ENCODE measurements at places on chromosomes 3 and 15.

DNA sequence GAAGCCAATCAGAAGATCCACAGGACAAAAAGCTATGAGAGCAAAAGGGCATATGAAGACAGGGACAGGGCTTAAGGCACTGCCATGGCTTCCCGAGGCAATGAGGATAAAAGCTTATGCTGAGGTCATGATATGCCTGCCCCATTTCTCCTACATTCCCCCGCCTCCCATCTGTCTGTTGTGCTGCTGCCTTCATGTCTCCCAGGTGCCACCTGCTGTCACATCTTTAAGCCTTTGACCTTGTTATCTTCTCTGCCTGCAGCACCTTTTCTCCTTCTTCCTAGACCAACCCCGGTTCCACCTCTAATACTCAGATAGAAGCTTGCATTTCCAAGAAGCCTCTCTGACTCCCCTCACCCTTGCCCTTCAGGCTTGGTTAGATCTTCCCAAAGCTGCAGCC is 213.8 kb downstream of the ARRDC4 start:
- DNase-seq: no peak

GRCh38 chr3:194618858-194619608 is 14.2 kb downstream of the TMEM44 start:
- DNase-seq: no peak

DNA sequence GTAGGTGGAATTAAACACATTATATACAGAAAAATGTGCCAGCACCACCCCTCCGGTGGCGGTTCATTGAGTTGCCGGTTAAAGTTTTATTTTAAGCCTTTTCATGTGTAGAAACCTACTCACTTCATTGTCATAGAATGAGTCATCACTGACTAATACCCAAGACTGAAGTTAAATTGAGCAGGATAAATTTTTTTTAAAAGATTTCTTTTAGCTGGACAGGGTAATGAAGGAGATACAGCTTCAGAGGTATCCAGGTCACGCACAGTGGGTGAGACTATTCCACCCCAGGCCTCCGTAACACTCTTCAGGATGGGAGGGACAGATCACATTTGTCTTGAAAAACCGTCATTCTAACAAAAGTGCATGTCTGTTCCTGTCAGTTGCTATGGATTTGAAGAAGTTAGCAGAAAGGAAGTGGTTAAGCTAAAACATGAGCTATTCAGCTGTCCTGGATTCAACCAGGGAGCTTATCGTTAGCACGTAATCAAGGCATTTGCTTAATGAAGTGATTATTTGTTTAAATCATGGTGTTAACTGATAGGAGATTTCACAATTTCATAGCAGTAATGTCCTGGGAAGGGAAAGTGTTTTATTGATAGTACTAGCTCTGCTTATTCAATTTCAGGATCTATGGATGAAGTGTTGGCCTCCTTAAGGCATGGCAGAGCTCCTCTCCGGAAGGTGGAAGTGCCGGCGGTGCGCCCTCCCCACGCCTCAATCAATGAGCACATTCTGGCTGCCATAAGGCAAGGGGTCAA is 23.4 kb downstream of the WHAMM start:
- DNase-seq: peak; percentile 27

GRCh38 chr3:196789885-196790359 is 50.3 kb downstream of the PAK2 start:
- no peak for DNase-seq

- no peak for DNase-seq
Observed at GRCh38 chr15:88623632-88624031, 2.5 kb downstream of the AEN start.
